PC-3 (cell line): ENCODE measurements at places on chromosomes 11 and 22. TPM values are rescaled to one million over a fixed set of nuclear protein-coding genes. Genes with fewer than 3 reads are reported as not detected.

The GNG3 gene
- total RNA-seq = not detected in 2 replicates

DNA sequence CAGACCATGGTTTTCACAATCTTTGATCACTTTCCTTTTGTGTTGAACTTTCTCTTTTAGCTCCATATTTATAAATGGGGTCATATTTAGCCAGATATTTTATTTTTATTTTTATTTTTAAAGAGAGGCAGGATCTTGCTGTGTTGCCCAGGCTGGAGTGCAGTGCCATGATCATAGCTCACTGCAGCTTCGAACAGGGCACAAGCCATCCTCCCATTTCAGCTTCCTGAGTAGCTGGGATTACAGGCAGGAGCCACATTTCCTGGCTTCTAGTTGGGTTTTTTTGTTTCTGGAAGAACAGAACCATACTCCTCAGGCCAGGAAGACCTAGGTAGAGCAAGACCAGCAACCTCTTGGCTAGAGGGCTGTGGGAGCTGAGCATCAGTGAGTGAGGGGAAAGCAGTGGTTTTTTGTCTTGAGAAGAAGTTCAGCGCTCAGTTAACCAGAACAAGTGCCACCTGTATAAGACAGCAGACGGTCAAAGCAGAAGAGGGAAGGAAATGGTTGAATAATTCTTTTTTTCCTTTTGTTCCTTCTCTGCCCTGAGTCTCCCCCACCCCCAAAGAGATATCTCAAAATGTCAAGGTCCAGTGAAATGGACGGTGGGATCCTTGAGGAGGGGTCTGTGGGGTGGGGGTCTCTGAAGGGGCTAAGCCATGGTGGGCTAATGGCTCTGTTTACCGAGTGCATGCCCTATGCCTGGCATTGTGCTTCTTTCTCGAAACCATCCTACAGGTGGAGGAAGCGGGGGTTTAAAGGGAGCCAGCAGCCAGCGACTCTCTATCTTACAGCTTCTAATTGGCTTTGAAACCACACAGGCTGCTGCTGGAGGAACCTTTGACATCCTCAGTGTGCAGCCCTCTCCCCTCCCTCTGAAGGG, 63.0 kb downstream of the PTPRJ start:
- DNase-seq = no peak
- peaks cover 14% of the 10 kb centered on the region for H3K4me1 ChIP-seq
- H3K36me3 ChIP-seq = no peaks in the 10 kb centered on the region
- no peaks in the 10 kb centered on the region for H3K27me3 ChIP-seq

The SYCE3 gene
- 1.3 TPM in 1 of 2 replicates, not detected in the other for total RNA-seq

The OR2D2 gene
- 0.11 TPM in 1 of 2 replicates, not detected in the other for total RNA-seq

The OR8G5 gene
- total RNA-seq = 0.26 and 0.46 TPM in 2 replicates

DNA sequence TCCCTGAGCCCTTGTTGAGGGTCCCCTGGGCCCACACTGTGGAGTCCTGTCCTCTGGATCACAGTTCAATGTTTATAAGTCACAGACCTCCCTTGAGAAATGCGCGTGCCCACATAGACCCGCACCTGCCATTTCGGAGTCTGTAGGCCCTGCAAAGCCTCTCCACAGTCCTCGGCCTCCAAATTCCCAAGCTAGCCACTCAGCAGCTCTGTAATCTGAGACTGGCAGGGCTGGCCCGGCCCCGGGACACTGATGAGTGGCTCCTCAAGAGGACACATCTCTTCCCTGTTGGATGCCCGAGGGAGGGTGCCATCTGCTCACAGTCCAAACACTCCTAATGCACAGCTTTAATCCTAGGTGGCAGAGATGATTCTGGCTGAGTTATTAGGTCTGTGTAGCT, 39.1 kb downstream of the B3GAT1 start:
- H3K27ac ChIP-seq = no peak overlapping the region
- no peak overlapping the region for H3K4me3 ChIP-seq
- no peaks in the 10 kb centered on the region for H3K36me3 ChIP-seq
- H3K27me3 ChIP-seq = peaks cover 59% of the 10 kb centered on the region
- DNase-seq = no peak
- H3K4me1 ChIP-seq = no peaks in the 10 kb centered on the region

GRCh38 chr11:123325533-123325932, 104.5 kb upstream of the GRAMD1B start:
- no peaks in the 10 kb centered on the region for H3K36me3 ChIP-seq
- H3K27me3 ChIP-seq = peaks cover 56% of the 10 kb centered on the region
- no peak overlapping the region for H3K4me3 ChIP-seq
- no peak for DNase-seq

DNA sequence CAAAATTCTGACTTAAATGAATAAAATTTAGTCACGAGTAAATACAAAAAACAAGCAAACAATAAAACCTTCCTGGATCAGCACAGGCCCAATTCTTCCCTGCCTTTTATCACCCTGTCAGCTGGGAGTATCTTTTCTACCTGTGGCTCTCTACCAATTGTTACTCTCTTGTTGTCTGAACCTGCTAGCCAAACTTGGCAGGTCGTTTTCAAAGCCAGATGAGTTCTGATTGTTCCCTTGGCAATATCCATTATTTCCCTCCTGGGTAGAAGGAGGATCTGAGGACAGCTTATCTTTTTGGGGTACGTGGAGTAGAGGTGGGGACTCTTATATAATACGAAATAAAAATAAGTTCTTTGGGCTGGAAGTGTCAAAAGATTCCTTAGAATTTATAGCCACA, 40.2 kb downstream of the SNX19 start:
- no peak for DNase-seq
- no peaks in the 10 kb centered on the region for H3K27me3 ChIP-seq
- no peak overlapping the region for H3K4me3 ChIP-seq

DNA sequence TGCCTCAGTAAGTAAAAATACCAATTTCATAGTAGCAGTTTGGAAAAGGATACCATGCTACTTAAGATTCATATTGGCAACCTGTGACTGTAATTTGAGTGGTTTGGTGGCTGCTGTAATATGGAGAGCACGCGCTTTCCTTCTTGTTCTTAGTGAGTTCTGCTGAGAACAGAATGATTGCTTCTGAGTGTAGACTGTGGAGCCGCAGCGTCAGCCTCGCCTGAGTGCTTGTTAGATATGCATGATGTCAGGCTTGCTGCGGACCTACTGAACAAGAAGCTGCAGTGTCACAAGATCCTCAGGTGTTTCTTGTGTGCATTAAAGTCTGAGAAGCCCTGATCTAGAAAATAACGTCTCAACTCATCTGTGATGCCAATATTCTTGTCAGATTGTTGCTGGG, 143.2 kb downstream of the ARHGAP42 start:
- H3K27ac ChIP-seq = peak overlapping the region; percentile 77
- no peaks in the 10 kb centered on the region for H3K27me3 ChIP-seq
- no peaks in the 10 kb centered on the region for H3K36me3 ChIP-seq
- H3K4me3 ChIP-seq = no peak overlapping the region
- H3K4me1 ChIP-seq = peaks cover 52% of the 10 kb centered on the region

- H3K4me1 ChIP-seq = no peaks in the 10 kb centered on the region
- H3K27ac ChIP-seq = no peak overlapping the region
- no peak for DNase-seq
- H3K27me3 ChIP-seq = peaks cover 36% of the 10 kb centered on the region
- no peak overlapping the region for H3K4me3 ChIP-seq
- H3K36me3 ChIP-seq = no peaks in the 10 kb centered on the region
Observed at GRCh38 chr11:93075782-93076181, 106.3 kb downstream of the MTNR1B start.

The BCO2 gene
- 1.6 and 2.9 TPM in 2 replicates for total RNA-seq

DNA sequence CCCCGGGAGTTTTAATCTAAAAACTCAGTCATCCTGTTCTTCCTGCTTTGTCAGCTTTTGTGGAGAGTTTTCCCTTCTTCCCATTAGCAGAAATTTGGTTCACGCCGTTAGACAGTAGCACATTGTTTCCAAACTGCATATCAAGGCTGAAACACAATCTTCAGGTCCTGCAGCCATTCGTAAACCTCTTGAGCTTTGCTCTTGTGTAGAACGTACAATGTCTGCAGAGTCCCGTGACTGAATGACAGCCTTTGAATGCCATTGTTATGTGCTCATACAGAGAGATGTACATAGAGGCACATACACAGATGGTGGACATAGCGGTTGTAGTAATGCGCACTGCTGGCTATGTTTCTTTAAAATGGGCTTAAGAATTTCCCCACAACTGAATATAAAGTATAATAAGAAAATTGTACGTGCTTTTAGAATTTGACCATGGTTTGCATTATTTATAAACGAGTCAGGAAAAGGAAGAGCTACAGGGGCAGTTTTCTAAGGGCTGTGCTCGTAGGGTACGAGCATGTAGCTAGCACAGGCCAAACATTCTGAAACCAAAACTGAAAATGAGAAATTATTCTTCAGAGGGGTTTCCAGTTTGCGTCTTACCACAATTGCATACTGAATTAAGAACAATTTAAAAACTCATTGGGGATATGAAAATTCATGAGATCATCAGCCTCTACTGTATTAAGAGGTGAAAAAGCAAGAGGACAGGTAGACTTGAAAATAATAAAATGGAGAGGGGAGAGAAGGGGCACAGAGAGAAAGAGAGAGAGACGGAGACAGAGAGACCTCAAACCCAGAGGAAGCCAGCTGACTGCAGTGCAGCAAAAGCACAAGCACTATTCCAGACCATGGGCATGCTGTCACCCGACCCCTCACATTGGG, 310.1 kb downstream of the CADM1 start:
- H3K27ac ChIP-seq = no peak overlapping the region
- H3K4me3 ChIP-seq = no peak overlapping the region
- no peak for DNase-seq

- H3K4me3 ChIP-seq = no peak overlapping the region
- H3K27ac ChIP-seq = no peak overlapping the region
- no peaks in the 10 kb centered on the region for H3K27me3 ChIP-seq
- no peaks in the 10 kb centered on the region for H3K36me3 ChIP-seq
- DNase-seq = no peak
Observed at GRCh38 chr11:46252373-46252914, 25.0 kb upstream of the CREB3L1 start.

DNA sequence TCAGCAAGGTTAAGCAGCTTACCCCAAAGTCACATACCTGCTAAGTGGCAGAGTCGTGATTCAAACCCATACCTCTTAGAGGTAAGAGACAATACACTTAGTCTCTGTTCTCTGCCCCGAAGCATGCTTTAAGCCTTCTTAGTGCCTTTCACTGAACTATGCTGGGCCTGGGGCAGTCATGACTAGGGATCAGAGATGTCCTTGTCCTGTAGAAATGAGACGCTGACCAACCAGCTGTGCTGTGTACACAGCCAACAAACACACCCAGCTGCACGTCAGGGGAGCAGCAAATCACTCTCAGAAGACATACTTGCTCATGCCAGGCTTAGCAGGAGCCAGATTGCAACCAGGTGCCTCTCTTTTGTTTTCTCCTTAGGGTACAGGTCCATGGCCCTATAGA, 255.7 kb downstream of the BUD13 start:
- no peak for DNase-seq
- no peaks in the 10 kb centered on the region for H3K4me1 ChIP-seq
- no peak overlapping the region for H3K27ac ChIP-seq
- H3K4me3 ChIP-seq = no peak overlapping the region
- peaks cover 29% of the 10 kb centered on the region for H3K27me3 ChIP-seq

GRCh38 chr22:40241200-40241763, 63.6 kb downstream of the TNRC6B start:
- peaks cover 38% of the 10 kb centered on the region for H3K4me1 ChIP-seq
- H3K4me3 ChIP-seq = no peak overlapping the region
- H3K36me3 ChIP-seq = no peaks in the 10 kb centered on the region
- no peaks in the 10 kb centered on the region for H3K27me3 ChIP-seq
- peak overlapping the region; percentile 94 for H3K27ac ChIP-seq
